Spinal cord (tissue), 10 donors: ENCODE measurements at places on chromosomes 12 and 14. TPM values are rescaled to one million over a fixed set of nuclear protein-coding genes. Genes with fewer than 3 reads are reported as not detected.

CPNE6 gene
- 55.7 TPM for total RNA-seq

GLT8D2 gene
- total RNA-seq = 49.0 TPM

DNA sequence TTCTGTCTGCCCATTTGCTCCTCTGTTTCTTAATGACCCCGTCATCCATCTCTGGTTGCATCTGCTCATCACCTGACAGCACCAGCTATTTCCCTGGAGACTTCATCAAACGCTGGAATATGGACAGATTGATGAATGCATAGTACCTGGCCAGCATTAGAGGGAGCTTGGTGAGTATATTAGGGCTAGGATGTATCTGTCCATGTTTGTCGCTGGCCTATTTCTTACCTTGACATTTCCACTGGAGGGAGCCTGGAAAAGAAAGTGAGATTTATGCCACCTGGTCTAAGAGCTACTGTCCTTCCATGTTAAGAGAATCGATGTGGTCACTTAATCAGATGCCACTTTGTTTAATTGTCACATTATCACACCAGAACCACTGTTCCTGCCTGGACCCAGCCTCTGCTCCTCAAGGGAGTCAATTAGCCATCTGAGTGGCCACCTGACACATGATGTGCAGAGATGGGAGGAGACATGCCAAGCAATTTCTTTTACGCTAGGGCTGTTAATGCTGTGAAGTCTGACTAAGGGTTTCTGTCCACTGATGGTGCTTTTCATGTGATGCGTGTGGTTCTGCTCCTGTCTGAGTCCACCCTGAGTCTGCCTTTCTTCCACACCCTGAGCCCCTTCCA lies 75.3 kb upstream of the SFSWAP start:
- no peak for DNase-seq

DNA sequence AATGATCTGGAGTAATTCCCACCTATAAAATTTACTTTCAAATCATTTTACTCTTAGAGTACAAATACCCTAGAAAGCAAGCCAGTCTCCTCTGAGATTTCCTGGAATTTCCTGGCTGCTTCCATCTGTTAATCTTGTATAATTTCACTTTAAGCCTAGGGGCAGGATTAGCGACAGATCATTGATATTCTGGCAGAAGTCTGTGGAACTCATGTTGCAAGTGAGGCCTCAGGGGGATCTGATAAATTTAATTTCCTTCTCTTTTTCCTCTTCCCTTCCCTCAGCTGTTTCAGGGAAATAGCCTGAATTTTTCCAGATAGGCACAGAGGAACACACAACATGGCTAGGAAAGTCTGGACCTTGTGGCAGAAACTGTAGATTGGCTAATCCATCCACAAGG lies 5.9 kb upstream of the KRT6A start:
- DNase-seq = no peak

RAB15 gene
- total RNA-seq = 23.5 TPM
